ENCODE measurements at places on chromosomes 5 and 9.
A peak's percentile ranks its signal among the peaks of the same experiment; 100 is the strongest.

DNA sequence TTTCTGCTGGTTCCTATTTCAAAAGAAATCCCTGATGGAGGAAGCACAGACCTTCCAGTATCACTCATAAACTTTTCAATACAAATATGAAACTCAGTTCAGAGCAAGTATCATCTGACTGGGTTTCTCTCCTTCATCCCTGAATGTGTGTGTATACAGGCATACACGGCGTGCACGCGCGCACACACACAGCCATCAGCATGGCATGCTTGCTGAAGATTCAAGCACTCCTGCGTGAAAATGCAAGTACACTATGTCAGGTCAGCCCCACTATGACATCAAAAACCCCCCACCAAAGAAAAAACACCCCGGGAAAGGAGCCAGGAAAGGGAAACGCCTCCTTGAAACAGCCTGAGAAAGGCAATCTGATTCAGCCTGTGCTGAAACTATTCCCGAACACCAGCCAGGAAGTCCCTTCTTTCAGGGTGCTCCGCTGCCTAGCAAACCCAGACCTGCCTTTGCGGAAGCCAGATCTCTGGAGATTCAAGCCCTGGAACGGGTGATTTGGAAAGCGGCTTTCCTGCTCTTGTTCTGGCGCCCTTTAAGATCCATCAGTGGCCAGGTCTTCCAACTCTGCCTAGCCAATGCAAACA is 831 bp downstream of the KLHL3 start:
- peak; percentile 3 for DNase-seq

DNA sequence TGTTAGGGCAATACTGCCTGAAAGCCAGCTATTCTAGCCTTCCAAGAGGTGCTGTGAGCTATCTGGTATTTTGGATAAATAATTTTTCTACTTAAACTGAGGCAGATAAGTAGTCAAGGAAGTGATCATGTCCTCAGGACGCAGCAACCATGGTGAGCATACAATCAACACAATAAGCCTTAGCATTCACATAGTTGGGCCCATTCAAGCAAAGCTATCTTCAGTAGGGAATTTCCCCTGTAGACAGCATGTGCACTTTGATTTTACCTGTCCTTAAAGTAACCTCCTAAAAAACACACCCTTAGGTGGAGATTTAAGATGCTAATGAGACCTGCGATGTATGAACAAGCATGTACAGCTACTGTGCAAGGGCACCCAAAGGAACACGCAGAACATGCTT is 76.2 kb upstream of the HCN1 start:
- DNase-seq, result no peak

DNA sequence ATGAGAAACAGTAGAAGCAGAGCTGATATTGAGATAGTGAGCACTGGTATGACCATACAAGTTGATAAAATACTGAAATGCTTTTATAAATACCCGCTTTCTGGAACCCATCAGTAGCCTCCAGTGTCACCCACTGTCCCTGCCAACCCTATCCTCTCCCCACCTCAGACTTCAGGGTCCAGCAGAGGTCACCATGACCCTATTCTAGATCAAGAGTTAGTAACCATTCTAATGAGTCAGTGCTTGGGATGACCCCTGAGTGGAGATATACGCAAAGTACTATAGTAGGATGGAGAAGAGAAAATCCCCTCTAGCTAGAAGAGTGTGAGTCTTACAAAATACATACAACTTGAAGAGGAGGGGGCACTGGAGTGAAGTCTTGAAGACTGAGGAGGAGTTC is 297.9 kb upstream of the BRINP1 start:
- DNase-seq, result no peak

GRCh38 chr9:69303331-69303730 is 21.7 kb upstream of the ENTREP1 start:
- DNase-seq, result no peak

- no peak for DNase-seq
These were observed 126.9 kb downstream of the PAPPA start for GRCh38 chr9:116280529-116280928.

GRCh38 chr9:98310752-98311392 is 55.4 kb upstream of the TBC1D2 start:
- no peak for DNase-seq

GRCh38 chr5:172858511-172858989 is 24.5 kb downstream of the ERGIC1 start:
- DNase-seq, result no peak

DNA sequence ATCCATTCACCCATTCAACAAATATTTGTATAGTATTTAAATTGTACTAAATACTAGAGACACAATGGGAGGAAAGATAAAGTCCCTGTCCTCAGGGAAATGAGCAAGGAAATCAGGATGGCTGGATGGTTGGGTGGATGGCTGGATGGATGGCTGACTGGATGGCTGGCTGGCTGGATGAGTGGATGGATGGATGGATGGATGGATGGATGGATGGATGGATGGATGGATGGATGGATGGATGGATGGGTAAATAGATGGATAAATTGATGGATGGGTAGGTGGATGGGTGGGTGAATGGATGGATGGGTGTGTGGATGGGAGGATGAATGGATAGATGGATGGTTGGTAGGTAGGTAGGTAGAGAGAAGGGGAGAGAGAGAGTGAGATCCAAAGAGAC is 41.5 kb upstream of the WWC1 start:
- no peak for DNase-seq

DNA sequence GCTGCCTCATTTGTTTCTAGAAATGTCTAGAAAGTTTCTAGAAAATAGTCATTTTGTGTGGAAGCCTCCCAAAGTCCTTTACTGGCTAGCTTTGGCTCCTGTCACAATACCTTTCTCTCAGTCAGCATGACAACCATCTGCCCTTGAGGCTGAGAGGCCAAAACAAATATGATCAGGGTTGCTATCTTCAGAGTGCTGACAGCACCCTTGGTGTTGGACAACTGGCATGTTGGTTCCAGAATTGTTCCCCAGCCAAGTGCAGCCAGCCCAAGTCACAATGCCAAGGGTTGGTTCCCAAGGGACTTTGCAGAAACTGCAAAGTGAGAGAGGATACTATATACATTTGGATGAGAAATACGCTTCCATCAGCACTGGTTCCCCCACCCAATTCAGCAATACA is 140.9 kb upstream of the GAS1 start:
- DNase-seq, result no peak

DNA sequence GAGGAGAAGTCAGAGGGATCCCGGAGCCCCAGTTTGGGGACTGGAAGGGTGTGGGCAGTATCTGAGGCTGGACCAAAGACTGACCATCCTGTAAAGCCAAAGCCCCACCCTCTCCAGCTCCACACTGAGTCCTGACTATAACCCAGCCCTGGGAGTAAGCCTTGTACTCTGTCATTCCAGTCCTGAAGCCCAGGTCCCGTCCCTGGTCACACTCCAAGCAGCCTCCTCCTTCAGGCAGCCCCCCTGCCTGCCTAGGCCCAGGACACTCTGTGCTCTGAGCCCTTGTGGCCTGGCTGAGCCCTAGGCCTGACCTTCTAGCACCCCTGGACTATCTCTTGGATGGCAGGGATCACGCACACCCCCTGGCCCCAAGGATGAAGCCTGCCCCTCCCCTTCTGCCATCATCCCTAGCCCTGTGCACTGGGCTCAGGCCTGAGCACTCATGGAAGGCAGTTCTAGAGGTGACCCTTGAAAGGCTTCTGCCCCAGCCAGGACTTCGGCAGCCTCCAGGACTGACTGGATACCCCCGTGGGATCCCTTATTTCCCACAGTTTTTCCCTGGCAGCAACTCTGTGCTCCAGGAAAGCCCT is 28.0 kb upstream of the ENHO start:
- DNase-seq, result no peak

- no peak for DNase-seq
These were observed 106.8 kb downstream of the WNK2 start for GRCh38 chr9:93290495-93291434.

- no peak for DNase-seq
These were observed 41.3 kb upstream of the HSPA9 start for GRCh38 chr5:138616508-138616907.

- DNase-seq, result no peak
These were observed 88.5 kb downstream of the SUSD1 start for GRCh38 chr9:112086627-112087026.

- no peak for DNase-seq
These were observed 72.8 kb downstream of the ERBIN start for GRCh38 chr5:65999061-65999723.

- no peak for DNase-seq
These were observed 148.2 kb downstream of the COX7C start for GRCh38 chr5:86765778-86766502.

DNA sequence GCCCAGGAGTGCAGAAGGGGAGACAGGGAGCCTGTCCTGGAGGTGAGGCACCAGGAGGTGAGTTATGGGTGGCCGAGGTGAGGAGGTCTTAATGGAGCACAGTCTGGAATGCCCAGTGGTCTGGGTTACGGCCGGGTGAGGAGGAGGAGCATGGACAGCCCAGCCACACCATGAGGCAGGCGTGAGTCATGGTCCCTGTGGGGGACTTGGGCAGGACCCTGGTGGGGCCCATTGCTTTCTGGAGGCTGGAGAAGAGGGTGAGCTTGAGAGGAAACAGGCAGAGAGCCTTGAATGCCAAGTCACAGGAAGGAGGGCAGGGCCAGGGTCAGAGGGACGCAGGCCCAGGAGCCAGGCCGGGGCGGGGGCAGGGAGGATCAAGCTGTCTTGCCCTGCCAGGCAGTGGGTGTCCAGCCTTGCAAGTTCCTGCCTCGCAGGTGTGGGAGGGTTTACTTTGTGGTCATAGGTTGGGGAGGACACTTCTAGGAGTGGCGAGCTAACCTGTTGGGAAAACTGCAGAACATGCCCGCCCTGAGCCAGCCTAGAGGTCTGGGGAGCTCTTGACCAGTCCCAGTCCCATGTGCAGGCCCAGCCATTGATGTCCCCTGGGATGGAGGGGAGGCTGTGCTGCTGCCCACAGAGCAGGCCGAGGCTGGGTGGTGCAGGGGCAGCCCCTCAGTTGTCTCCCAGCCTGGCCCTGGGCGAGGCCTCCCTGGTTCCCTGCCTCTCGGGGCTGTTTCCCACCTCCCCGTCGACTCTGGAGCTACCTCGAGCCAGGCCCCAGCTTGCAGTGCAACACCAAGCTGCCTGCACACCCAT is 2.8 kb downstream of the CACNA1B start:
- DNase-seq, result no peak

GRCh38 chr5:58363461-58364249 is 96.2 kb downstream of the PLK2 start:
- DNase-seq, result no peak

GRCh38 chr5:65341835-65342234 is 139.9 kb downstream of the ADAMTS6 start:
- DNase-seq, result no peak

- DNase-seq, result no peak
These were observed 51.2 kb upstream of the BARHL1 start for GRCh38 chr9:132531195-132531594.

GRCh38 chr5:16740811-16741392 is 124.1 kb upstream of the RETREG1 start:
- no peak for DNase-seq

DNA sequence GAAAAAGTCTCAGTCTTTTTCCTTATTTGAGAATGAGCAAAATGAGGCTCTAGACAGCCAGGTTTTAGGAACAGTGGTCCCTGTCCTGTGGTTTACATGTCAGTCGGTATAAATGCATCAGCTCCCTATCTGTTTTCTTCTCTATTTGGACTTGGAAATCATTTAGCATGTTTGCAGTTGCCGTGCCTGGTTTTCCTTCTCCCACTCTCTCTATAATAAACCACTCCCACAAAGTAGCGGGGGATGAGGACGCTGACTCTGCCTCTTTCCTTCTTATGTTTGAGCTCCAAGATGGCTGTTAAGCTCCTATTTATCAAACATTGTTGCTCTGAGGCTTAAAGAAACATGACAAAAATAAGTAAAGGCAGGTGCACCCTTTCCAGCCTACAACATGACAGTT is 57.2 kb upstream of the CTSL start:
- DNase-seq, result no peak

DNA sequence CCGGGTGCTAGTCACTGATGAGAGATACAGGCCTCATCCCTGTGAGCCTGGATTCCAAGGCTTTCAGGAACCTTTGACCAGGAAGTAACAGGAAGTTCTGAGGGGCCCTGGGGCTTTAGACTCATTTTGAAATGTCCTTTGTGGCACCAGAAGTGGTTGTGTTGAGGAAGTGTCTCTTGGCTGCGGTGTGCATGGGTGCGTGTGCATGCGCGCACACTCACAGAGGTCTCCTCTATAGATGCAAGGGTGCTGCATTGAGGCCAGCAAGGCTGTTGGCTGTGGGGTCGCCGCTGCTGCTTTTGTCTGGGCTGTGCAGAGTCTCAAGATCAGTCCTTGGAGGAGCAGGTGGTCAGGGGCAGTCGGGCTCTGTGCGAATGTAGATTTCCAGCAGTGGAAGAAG is 7.6 kb downstream of the RAB24 start:
- DNase-seq, result no peak

DNA sequence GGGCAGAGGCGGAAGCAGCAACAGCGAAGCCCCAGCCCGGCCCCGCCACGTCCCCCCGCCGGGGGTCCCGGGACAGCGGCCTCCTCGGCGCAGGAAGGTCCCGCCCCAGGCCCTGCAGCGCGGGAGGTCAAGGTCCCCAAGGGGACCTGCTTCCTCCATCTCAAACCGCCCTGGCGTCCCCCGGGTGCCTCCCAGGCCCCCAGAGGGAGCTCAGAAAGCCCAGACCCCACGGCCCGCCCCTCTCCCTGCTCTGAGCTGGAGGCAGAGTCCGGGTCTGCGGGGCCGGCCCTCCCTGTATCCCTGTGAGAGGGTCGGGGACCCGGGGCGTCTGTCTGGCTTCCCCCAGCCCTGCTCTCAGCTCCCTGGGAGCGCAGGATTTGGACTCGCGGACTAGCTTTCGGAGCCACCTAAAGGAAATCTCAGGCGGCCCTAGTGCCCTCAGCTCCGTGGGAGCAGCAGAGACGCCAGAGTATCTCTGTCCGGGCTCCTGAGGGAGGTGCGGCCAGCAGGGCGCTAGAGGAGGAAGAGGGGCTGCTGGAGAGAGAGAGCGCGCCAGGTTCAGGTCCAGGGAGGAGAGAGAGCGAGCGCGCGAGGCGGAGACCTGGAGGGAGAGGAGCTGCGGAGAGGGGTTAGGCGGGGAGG is 30.7 kb downstream of the EXOC3 start:
- peak; percentile 13 for DNase-seq

DNA sequence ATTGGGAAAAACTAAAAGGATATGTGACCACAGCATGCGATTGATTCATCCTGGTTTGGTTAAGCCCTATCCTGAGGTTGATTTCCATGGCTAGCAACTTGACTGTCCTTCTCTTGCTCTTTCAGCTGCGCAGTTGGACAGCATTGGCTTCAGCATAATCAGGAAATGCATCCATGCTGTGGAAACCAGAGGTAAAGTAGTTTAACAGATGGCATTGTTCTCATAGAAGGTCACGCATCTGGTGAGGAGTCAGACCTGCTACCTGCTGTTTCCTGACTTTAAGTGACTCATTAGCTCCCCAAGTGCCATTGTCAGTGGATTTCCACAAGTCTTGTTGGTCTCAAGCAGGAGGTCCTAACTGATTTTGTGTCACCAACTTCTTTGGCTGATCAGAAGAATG is 266.9 kb downstream of the ARHGAP26 start:
- DNase-seq, result no peak

GRCh38 chr5:132810605-132811004 is 2.5 kb upstream of the SOWAHA start:
- no peak for DNase-seq

DNA sequence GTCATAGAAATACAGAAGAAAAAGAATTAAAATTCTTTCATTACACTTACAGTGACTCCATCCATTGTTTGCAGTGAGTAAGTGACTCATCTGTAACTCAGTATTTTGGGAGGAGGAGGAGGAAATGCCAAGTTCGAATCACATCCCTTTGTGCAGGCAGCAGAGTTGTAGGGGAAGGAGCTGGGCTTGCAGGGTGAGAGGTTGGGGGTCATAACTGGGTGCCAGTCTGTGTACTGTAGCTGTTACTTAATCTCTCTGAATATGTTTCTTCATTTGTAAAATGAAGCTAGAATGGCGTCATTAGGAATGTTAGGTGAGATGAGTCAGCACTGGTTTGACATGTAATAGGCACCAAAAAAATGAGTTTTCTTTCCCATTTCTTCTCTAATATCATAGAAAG is 235.7 kb upstream of the ADAMTSL1 start:
- DNase-seq, result no peak

Measured in effector CD4-positive, alpha-beta T cell (primary cell).